HAP-1 (cell line): ENCODE measurements at places on chromosomes 12 and 14.
A peak's percentile ranks its signal among the peaks of the same experiment; 100 is the strongest.

DNA sequence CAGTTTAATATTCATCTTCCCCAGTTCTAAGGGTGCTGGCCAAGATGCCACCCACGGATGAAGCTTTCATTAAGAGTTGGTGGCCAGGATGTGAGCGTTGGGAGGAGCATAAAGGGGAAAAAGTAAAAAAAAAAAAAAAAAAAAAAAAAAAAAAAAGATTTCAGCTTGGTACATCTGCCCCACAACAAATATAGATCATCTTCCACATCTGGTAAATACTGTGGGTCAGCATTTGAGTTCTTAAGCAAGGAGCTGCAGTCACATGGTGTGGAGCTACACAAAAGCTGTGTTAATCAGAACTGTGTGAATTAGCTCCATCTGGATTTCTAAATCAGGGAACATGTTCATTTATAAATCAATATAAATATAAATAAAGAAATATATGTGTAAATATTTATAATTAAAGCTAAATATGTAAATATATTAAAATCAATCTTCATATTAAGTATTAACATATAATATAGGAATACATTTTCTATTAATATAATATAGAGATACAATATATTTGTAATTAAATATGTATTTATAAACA lies 262.3 kb downstream of the NUAK1 start:
- no peak for DNase-seq

DNA sequence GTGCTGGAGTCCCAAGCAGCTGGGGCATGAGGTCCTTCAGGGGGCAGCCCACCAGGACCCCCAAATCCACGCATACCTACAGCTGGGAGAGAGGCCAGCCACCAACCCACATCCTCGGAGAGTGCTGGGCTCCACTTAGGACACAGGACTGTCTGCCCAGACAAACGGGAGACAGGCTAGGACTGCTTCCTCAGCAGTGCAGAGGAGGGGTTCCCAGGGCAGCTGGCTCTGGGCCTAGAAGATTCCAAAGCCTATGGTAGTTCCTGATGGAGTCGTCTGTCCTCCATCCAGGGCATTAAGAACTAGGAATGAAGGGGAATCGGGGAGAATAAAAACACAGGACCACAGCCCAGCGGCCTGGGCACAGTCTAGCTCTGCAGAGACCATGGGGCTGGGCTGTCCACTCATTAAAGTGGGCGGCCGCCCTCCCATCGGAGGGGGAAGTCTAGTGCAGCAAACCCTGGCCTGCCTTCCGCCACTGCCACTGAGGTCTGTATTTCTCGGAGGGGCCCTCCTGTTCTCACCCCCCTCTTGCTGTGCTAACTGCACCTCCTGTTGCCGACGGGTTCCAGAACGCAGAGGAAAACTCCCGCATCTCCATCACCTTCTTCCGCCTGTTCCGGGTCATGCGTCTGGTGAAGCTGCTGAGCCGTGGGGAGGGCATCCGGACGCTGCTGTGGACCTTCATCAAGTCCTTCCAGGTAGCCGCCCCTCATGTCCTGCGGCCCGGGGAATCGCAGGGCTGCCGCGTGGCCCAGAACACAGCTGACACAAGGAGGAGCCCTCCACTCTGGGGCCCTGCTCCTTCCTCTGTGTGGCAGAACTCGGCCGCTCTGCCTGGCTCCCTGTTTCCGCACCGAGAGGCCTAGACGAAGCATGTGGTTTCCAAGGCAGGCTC lies 143.5 kb upstream of the FKBP4 start:
- no peak for DNase-seq

- no peak for DNase-seq
These were observed 48.0 kb downstream of the DRAM1 start for GRCh38 chr12:101925361-101925760.

GRCh38 chr14:68894802-68895703 lies 84.0 kb downstream of the ACTN1 start:
- DNase-seq, result no peak

DNA sequence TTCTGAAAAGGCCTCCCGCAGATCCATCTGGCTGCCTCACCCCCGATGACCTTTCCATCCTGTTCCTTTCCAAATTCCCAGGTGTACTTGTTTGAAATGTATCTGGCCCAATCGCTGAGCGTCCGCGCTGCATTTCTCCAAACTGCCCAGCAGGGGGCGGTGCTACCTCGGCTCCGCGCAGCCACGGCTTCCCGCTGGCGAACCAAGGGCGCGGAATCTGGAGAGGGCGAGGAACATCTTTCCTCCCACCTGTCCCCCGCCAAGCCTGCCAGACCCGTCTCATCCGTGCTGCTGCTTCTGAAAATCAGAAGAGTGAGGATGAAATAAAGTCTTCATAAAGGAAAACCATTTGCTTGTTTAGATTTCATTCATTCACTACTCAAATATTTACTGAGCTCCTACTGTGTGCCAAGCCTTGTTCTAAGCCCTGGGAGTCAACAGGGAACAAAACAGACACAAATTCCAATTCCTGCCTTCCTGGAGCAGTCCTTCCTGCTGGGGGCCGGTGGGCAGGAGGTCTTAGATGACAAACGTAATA lies 16.8 kb upstream of the MYL2 start:
- peak; percentile 80 for DNase-seq

DNA sequence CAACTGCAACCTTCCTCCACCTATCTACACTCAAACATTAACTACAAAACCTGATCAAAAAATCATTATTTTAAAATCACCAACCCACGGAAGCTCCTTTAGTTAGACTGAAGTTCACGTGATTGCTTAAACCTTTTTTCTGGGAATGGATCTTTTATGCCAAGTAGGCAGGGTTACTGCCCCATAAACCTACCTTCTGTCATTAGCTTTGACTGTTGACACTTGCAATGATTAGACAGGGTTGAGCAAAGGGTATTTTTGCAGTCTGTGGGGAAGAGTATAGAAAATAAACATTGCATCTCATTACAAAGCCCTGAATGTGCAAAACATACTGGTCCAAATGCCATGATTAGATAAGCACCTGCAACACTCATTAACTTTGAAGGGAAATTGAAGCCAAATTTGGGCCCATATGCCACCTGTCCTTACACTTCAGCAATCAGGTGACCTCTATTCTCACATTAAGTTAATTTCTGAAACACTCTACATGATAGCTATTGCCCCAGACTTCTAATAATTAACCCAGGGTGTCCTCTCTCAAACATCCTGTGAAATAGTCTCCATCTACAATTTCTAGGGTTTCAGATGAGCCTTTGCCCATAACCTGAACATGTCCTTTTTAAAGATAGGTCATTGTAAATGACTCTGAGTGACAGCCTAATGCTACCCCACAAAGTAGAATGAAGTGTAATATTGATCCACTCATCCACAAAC lies 156.0 kb upstream of the PLEKHG7 start:
- no peak for DNase-seq

- DNase-seq, result no peak
These were observed 102.3 kb upstream of the DIO3 start for GRCh38 chr14:101458741-101459550.

DNA sequence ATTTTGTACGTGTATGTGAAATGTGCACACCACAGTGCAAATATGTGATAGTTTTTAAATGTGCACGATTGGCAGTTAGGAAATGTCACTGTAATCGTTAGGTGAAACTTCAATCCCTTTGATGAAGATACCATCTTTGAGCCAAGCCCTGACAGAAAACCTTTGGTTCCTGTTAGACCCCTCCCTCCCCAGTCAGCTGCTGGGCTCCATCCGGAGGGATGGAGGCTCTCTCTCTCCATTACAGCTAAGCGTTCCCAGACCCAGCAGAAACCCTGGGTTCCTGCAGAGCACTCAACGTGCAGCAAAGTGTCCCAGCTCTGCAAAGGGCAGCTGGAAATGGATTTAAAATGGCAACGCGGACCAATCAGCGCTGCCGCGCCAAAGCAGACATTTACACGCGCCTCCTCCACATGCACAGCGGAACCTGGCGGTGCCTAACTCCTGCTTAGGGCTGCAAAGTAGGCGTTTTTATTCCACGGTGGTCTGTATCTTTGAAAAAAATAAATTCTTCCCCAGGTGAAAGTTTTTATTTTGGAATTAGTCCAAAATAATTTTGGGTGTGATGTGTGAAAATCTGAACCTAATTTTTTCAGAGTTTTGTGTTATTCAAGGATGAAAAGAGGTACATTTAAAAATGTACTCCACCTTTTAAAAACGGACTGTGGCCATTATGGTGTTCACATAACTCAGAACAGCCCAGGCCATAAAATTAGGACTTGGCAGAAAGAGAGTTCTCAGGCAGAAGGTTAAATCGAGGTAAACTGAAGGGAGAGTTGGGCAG lies 1.4 kb upstream of the HMGA2 start:
- peak; percentile 86 for DNase-seq

DNA sequence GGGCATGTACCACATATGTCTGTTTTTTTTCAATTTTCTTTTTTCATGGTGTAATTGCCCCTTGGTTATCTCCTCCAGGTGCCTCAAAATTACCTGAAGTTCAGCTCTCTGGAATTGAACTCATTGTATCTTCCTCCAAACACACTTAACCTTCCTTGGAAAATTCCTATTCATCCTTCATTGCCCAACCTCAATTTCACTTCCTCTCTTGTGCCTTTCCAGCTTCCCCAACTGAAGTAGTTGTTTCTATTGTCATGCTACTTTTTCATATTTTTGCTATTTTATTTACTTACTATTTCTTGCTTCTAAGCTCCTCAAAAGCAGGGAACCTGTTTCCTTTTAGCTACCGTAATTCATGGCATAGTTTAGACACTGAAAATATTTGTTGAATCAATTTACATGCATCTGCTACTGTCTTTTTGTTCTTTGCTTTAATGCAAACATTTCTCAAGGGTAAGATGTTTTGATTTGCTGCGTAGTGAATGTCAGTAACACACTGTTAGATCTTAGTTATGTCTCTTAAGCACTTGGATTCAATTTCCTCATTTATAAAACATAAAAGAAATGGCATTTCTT lies 37.0 kb upstream of the STXBP6 start:
- DNase-seq, result no peak

DNA sequence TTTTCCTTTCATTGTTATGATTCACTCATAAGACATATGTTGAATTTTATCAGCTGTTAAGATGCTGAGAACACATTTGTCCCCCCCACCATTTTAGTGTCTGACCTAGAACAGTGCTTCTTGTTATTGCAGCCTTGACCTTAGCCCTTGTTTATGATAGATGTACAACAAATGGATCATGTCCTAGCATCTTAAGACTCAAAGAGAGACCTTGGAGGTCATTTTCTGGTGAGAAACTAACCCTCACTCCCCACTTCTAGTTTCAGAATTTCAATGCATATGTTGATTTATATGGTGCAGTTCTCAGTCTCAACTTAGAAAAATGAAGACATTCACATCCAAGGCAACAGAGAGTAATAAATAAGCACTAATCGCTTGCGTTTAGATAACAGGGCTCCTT lies 391.2 kb downstream of the AEBP2 start:
- no peak for DNase-seq

- no peak for DNase-seq
These were observed 7.2 kb upstream of the TBX3 start for GRCh38 chr12:114691196-114691595.

- no peak for DNase-seq
These were observed 303.5 kb downstream of the EGLN3 start for GRCh38 chr14:33647385-33647786.

DNA sequence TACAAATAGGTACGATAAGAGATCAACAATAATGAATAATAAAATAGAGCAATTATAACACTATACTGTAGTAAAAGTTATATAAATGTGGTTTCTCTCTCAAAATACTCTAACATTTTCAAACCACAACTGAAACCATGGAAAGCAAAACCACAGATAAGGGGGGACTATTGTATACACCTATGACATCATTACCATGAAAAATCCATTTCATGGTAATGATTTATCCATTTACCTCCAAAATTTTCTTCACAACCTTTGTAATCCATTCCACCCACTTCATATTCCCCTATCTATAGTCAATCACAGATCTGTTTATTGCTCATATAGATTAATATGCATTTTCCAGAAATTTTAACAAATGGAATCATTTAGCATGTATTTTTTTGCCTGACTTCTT lies 163.9 kb upstream of the G2E3 start:
- no peak for DNase-seq

GRCh38 chr12:85923767-85924331 lies 49.8 kb downstream of the NTS start:
- no peak for DNase-seq

- DNase-seq, result no peak
These were observed 22.5 kb upstream of the AKAP6 start for GRCh38 chr14:32306549-32306948.

GRCh38 chr12:71282020-71282419 lies 124.2 kb upstream of the TSPAN8 start:
- no peak for DNase-seq

DNA sequence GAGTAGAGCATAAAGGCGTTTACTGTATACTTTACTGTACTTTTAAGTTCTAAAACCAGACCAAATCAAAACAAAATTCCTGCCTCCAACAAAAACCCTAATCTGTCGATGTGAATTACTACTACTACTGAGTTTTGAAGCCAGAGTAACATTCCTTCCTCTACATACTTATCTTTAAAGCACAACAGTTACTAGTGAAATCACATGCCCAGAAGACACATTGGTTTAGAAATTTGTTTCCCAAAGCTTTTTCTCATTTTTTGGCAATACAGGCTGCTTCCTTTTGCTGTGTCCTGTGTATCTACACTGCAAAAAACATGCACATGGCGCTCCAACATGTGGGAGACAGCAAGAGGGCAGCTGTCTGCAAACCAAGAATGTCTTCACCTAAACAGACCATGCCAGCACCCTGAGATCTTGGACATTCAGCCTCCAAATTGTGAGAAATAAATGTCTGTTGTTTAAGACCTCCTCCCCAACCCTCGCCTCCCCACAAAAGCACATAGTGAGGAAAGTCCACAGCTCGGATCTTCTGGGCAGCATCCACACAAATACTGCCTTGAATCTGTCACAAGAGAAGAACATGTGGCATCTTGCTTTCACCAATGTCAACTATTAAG lies 21.1 kb downstream of the SETD3 start:
- DNase-seq, result no peak

GRCh38 chr12:92076101-92076500 lies 69.5 kb downstream of the BTG1 start:
- no peak for DNase-seq

DNA sequence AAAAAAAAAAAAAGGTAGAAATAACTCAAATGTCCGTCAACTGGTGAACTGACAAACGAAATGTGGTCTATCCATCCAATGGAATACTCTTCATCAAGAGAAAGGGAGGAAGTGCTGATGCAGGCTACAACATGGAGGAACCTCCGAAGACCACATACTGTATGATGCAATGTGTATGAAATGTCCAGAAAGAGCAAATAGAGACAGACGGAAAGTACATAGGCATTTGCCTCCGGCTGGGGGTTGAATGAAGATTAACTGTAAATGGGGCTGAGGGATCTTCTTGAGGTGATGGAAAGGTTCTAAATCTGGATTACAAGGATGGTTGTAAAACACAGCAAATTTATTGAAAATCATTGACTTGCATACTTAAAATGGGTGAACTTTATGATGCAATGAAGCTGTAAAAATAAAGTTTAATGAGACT lies 35.4 kb downstream of the DLK1 start:
- no peak for DNase-seq
